ENCODE measurements at places on chromosomes 11 and 22. TPM values are rescaled to one million over a fixed set of nuclear protein-coding genes. Genes with fewer than 3 reads are reported as not detected.

USP2 gene
- 2.6 TPM for total RNA-seq

HSPB2 gene
- not detected for total RNA-seq

GRCh38 chr11:61974766-61975631 is 7.6 kb upstream of the FTH1 start:
- no peak overlapping the region for H3K27ac ChIP-seq
- no peaks in the 10 kb centered on the region for H3K27me3 ChIP-seq
- no peak for DNase-seq
- peaks cover 22% of the 10 kb centered on the region for H3K4me1 ChIP-seq

LMO2 gene
- 0.92 TPM for total RNA-seq

CAPRIN1 gene
- 275 TPM for total RNA-seq

GRCh38 chr11:133041928-133042882 is 490.1 kb downstream of the OPCML start:
- H3K27me3 ChIP-seq: no peaks in the 10 kb centered on the region
- DNase-seq: no peak
- no peaks in the 10 kb centered on the region for H3K4me1 ChIP-seq
- H3K27ac ChIP-seq: no peak overlapping the region
- H3K4me3 ChIP-seq: no peak overlapping the region

- H3K4me1 ChIP-seq: peaks cover 6% of the 10 kb centered on the region
- no peak for DNase-seq
- H3K27ac ChIP-seq: no peak overlapping the region
- no peak overlapping the region for H3K4me3 ChIP-seq
- H3K27me3 ChIP-seq: no peaks in the 10 kb centered on the region
These were observed 89.6 kb downstream of the CSNK2A3 start for GRCh38 chr11:11263238-11264005.
